ENCODE measurements at places on chromosomes 11 and 22.

DNA sequence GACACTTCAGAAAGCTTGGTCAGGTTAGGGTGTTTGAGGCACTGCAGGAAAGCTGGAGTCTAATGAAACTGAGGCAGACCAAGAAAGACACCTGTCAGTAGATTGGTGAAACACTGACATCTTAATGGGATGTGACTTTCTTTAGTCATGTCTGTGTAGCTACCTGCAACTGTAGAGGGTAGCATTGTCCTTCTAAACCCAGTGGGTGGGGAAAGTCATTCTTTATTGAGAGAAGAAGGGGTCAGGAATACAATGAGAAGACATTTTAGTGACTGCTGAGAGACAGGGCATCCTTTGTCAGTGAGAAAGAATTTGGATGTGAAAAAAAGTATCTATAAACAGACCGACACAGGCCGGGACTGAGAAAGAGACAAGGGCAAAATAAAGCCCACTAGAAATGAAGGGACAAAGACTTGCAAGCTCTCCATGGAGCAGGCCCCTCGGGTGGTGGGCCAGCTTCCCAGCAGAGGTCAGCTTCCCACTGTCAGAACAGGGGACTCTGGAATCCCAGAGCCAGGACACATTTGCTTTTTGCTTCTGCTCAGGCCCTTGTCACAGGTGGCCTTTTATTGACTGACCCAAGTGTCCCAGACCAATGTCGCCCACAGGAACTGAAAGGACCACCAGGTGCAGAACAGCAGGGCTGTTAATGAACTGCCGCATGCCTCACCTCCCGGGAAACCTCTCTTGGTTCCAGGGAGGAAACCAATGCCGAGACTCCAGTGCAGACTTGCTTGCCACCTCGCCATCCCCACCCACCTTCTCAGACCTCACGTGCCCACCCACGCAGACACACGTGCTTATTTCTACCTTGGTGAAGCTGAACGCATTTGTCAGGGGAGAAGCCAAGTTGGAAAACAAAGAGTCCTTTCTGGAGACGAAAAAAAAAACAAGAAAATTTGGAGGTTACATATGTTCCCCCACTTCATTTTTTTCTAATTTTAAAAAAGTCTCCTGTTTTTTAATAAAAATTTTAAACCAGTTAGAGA lies 212.8 kb downstream of the TENM4 start:
- DNase-seq = no peak

GRCh38 chr11:134533511-134533910 lies 121.5 kb upstream of the B3GAT1 start:
- no peak for DNase-seq

- no peak for DNase-seq
These were observed 17.2 kb upstream of the MPPED2 start for GRCh38 chr11:30603357-30603756.

DNA sequence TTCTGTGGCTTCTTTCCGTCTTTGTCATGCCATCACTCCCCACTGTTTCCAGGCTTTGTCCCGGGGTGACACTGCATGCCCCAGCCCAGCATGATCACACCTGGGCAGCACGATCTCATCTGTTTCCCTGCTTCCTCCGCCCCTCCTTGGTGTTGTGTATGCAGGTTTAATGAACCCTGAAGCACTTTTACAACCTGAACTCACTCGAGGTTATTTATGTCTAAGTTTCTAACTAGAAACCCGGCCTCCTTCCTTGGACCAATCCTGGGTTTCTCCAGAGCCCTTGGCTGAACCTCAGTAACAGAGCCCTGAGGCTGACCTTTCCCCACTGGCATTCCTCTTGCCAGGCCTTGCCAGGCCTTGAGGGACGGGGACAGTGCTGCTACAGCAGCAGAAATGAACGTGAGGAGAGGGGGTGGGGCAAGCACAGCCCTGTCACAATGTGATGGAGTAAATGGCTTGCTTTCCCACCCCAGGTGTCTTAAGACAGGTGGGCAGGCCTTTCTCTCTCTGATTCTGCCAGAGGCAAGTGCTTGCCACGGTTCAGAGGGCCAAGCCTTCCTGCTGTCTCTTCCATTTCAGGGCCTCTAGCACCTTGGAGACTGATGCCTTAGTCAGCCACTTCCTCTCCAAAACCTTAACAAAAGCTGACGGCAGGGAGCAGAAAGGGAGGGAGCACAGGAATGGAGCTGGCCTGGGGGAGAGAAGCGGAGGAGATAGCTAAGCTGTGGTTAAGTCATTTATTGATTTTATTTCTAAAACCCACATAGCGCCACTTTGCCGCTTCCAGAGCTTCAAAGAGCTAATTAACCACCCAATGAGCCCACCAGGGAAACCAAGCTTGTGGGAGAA lies 3.1 kb upstream of the PYGM start:
- peak; percentile 44 for DNase-seq

DNA sequence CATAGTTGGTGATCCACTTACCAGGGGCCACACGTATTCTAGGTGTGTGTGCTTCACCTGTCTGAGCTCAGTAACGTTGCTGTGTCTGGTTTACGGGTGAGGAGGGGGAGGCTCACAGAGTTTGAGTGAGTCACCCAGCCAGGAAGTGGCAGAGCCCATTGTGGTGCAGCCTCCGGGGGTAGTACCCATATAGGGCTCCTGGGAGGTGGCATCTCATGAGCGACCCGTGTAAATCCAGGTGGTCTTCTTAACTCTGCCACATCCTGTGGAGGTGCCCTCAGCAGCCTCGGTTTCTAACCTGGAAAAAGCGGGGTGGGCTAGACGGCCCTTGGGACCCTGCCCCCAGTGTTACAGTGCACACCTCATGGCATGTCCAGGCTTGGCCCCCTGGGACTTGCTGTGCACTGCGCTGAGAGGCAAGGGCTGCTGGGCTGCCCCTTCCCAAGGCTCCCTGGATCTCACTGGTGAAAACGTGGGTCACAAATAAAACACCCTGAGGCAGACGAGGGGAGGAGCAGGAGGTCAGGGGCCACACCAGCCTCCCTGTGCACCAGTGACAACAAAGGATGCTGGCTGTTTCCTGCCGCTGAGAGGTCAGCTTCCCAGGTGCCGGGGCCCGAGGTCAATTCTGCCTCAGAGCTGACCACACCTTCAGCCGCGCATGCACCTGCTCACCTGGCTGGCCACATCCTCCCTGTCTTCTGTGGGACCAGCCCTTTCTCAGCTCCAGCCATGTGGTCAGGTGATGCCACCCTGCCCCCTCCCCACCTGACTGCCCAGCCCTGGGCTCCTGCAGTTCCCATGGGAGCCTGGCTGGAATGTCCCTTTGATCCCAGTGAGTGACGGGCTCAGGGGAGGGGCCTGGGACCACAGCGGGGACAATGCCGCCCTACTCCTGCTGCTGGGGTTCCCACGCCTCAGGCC lies 305.1 kb downstream of the CTTN start:
- no peak for DNase-seq

GRCh38 chr22:47678048-47678447 lies 915.6 kb downstream of the TBC1D22A start:
- DNase-seq = no peak

DNA sequence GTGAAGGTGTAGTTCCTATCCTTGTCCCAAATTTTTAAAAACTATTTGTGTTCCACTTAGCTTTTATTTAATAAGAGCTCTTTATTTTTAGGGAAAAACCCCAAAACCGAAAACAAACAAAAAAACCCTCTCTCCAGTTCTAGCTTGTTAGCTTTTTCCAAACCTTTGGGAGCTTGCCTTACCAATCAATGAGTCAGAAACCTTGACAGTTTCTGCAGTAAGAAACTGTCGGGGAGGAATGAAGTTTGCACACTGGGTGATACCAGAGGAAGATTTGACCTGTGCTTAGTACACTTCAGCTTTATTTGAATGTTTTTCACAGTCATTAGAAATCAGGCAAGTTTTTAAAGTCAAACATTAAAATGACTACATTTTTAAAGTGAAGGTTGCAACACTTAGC lies 105.0 kb downstream of the FAT3 start:
- DNase-seq = no peak

DNA sequence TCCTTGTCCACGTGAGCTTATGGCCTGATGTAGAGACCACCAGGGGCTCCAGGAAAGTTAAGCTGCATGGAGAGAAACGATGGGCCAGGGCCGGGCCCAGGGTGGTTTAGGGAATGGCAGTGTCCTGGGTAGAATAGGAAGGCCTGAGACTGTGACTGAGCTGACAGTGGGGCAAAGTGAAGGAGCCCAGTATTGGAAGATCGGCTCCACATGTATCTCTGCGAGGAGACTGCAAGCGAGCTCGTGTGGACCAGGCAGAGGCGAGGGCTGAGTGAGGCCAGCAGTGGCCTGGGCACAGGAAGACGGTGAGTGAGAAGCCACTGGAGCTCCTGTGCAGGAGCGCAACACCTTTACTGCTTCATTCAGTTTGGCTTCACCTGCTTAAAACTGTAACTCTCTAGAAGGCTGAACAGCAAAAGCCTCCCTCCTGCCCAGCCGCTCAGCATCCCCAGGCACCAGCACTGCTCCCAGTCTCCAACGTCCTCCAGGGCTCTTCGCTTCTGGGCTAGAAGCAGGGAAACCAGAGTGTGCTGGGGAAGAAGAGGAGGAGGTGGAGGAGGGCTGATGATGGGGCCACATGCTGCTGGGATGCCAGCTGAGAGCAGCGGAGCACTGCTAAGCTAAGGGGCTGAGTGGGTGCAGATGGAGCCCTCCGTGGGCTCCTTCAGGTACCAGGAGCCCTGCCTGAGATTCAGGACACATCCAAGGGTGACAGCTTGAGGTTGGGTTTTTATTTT lies 13.5 kb downstream of the TCIRG1 start:
- no peak for DNase-seq

- no peak for DNase-seq
These were observed at the start of gene TSKU for GRCh38 chr11:76783294-76783895. Gene TSKU (plus strand): TSS chr11:76783356. CDS start chr11:76795617, 12,261 bp downstream.

GRCh38 chr11:78374917-78375316 lies 42.7 kb downstream of the GAB2 start:
- no peak for DNase-seq

DNA sequence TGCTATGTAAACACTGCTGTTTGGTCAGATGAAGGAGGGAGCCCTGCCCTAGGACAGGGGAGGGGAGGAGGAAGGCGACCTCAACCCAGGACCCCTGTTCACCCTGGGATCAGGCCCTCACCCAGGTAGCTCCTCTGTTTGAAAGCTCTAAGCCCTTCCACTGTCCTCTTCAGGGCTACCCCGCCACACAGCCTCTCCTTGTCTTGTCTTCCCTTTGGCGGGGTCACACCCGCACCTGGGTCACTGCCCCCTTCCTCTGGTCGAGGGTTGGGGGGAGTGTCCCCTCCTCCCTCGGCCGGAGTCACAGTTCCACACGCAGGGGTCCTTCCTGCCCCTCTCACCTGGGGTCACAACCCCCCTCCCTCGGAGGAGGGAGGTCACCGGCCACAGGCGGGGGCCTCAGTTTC lies 463 bp upstream of the PTPMT1 start:
- no peak for DNase-seq

GRCh38 chr11:16992846-16993245 lies 21.4 kb downstream of the PLEKHA7 start:
- DNase-seq = no peak

GRCh38 chr11:109155291-109155690 lies 266.7 kb upstream of the C11orf87 start:
- no peak for DNase-seq

GRCh38 chr11:75004215-75004614 lies 15.5 kb downstream of the NEU3 start:
- DNase-seq = no peak

DNA sequence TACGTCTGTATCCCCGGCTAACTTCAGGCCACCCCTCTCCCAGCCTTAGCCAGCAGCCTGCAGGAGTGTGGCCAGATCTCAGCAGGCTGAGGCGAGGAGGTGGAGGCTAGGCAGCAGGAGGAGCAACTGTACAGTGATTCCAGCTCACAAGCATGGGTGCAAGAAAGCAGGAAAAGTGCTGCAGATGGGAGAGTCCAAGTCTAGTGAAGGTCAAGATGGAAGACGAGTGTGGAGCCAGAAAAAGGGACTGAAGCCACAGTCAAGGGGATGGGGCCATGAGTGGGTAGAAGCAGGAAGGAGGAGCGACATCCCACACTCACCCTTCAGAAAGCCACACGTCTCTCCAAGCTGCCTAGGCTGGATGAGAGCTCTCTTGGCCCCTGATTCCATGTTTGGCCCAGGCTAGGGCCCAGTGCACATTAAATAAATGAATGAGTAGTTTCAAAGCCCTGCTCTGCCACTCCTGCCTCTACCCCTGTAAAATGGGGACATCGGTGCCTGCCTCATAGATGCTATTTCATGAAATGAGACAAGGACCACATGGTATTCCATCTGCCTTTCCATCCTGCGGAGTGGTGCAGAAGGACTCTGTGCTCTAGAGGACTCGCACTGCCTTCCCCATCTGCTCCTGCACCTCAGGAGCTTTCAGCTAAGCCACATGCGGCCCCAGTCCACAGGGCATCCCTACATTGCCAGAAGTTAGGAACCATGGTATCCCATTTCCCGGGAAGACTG lies 2.9 kb downstream of the YDJC start:
- no peak for DNase-seq

DNA sequence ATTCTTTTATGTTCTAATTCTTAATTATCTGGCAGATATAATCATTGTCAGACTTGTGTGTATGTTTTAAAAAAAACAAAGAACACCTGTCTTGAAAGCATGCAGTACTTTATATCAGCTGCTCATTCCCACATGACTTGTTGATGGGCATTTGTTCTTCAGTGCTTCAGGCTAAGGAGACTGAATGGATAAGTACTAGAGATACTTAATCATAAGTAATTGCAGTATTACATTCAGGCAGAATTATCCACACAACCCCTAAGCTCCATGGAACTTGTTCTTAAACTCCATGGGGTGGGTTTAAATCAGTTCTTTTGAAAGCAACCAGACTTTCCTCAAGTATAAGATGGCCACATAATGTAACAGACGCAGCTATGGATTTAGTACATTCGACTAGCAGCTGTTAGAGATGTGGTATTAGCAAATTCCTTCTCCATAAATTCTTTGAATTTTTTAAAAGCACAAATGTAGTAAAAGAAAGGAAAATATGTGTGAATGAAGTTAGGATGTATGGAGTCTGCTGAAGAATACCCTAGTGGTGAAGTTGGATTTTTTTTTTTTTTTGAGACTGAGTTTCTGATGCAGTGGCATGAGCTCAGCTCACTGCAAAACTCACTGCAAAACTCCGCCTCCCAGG lies 3.0 kb downstream of the JAM3 start:
- DNase-seq = no peak

DNA sequence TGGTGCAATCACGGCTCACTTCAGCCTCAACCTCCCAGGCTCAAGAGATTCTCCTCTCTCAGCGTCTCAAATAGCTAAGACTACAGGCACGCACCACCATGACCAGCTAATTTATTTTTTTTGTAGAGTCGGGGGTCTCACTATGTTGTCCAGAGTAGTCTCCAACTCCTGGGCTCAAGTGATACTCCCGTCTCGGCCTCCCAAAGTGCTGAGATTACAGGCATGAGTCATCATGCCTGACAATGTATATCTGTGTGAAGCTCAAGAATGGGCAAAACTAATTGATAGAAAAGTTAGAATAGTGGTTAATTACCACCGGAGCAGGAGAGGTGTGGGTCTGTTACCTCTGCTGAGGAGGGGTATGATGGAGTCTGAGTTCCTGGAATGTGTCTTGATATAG lies 9.1 kb upstream of the SLC43A3 start:
- no peak for DNase-seq

DNA sequence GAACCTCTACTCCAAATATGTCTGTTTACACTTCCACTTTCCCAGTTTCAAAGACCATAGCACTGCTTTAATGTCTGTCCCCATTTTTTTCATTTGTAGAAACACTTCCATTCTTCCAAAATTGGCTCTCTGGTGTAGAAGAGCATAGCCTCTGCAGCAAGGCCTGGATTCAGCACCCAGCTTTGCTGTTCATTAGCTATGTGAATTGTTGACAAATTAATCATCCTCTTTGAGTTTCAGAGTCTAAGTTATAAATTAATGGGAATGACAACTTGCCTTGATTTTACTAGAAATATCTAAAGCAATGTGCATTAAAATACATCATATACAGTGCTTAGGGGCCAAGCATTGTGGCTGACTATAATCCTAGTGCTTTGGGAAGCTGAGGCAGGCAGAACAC lies 22.4 kb downstream of the GRIA4 start:
- no peak for DNase-seq

Measured in naive B cell (primary cell).